Lung (tissue), 17 donors: ENCODE measurements at places on chromosomes 16 and 17.

DNA sequence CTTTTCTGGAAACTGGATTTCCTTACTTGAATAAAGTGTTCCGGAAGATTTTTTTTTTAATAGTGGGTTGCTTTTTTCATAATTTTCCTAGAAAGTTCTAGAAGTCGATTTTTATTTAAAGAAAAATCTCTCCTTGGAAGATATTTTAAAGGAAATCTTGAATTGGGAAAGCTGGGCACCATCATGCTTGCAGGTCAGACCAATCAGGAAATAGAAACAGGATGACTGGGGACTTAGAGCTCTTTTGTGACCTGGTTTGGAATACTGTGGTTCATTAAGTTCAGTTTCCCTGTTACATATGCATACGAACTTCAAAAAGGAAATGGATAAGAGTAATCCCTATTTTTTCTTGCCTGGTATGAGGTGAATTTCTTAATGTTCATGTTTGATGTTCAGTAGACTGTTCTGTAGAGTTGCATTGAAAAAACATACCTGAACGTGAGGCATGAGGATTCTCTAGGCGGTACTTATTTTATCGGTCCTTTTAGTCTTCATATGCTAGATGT is 1.2 kb downstream of the NFATC3 start:
- no peak for DNase-seq

GRCh38 chr16:88334778-88335720 is 47.7 kb upstream of the ZNF469 start:
- DNase-seq, result peak; percentile 38

GRCh38 chr17:1985686-1986085 is 39.4 kb downstream of the RTN4RL1 start:
- no peak for DNase-seq

DNA sequence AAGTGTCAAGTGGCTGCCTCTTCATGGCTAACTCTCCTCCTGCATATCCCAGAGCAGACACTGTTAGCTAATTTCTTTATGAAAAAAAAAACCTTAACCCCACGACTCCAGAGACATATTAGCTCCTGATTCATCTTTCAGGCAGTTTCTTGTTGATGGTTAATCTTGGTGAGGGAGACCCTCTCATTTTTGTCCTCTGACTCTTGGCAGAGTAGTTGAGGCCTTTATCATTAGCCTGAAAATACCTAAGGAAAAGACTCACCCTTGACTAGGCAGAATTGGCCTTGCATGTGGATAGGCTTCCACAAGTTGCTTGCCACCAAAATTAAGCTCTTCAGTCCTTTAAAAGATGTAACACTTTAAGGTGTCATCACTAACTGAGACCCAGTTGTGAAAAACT is 4.0 kb downstream of the CRYBA1 start:
- DNase-seq, result no peak

GRCh38 chr17:81253358-81254131 is 14.4 kb downstream of the NDUFAF8 start:
- peak; percentile 58 for DNase-seq

- DNase-seq, result no peak
Observed at GRCh38 chr16:89645122-89645521, 12.4 kb downstream of the CHMP1A start.

GRCh38 chr16:5870886-5871691 is 773.5 kb upstream of the EEF2KMT start:
- no peak for DNase-seq

- DNase-seq, result peak; percentile 60
Observed at GRCh38 chr17:27343977-27344607, 50.2 kb downstream of the WSB1 start.

DNA sequence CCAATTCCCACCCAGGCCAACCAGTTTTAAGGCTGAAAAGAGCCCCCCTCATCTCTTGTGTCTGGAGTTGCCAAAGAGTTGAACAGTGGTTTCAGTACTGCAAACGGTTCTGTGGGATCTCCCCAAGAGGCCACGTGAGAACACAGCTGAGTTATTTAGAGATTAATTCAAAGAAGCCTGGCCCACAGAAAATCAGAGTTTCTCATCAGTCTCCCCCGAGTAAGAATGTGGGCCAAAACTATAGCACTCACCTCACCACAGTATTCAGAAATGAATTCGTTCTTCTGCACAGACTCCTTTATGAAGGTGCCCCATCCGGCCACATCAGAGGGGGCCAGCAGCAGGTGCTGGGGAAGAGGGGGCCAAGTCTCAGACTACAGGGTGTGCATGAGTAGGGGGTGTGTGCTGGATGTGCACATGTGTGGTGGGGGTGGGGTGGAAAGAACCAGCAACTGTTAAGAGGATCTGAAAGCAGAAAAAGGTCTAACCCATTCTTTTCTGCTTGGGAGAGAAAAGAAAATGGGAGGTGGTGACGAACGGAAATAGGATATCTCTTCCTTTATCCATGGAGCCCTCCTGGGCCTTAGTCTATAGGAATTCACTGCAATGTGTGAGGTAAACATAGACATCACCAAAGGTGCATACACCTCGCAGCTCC is 22.6 kb downstream of the CNTNAP1 start:
- DNase-seq, result no peak

GRCh38 chr16:21117567-21117966 is 33.1 kb downstream of the DNAH3 start:
- DNase-seq, result no peak

DNA sequence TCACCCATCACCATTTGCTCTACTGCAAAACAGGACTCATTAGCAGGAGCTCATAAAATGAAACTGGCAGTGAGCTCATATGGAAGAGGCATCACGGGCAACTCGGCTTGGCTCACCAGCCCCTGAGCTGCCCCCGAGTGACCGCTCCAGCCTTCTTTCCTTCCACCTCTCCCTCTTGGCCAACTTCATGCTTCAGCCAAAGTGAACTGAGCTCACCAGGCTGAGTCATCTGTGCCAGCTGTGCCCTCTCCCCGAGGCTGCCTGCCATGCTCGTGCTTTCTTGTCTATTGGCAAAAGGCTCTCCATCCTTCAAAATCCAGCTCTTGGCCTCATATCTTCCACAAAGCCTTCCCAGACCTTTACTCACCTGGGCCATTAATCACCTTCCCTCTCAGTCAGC is 391.4 kb downstream of the WWOX start:
- DNase-seq, result no peak

DNA sequence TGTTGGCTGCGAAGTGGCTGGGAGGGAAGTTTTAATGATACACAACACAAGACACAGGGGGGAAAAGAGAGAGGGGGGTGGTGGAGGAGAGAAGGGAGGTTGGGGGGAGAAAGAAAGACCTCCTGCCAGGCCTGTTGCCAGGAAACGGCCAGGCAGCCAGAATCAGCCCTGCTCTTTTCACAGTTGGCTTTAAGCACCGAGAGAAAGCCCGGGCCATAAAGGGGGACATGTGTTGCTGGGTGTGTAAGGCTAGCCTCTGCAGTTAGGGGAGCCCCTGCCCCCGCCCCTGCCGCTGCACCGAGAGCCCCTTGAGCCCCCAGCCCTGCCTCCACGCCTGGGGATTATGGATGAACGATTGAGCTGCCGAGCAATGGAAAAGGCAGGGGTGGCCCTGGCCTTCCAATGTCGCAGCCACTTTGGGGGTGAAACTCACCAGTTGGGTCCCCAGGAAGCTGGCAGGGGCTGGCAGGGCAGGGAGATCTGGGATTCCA is 13.9 kb upstream of the WNT3 start:
- DNase-seq, result no peak
